ENCODE measurements at places on chromosomes 1 and 21.

DNA sequence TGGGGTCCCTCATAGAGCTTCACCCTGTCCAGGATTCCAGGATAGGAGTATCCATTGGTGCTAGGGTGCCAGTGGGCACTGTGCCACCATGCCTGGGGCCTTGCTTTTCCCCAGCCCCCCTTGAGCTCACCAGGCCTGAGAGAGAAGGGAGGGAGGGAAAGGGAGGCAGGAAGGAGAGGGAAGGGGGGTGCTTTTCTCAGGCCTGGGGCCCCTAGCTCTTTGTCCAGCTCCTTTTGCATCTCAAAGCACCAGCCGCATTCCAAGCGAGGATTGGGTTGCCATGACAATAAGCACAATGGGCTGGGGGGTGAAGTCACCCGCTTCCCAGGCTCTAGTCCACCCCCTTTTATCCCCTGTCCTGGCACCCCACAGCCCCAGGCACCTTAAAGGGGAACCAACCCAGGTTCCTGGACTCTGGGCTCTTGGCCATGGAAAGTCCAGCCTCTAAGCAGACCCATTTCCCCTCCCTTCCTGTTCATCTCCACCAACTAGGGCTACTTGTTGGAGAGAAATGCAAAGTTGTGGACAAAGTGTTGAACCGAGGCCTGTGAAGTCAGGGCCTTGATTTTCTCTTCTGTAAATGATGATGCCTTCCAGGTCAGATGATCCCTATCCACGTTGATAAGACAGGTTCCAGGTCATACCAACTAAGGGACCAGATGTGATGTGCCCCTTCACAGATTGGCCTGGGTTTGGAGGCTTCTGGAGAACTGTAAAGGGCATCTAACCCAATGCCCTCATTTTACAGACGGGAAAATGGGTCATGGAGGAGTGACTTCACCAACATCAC lies 11.4 kb downstream of the THBS3 start:
- no peak for DNase-seq

DNA sequence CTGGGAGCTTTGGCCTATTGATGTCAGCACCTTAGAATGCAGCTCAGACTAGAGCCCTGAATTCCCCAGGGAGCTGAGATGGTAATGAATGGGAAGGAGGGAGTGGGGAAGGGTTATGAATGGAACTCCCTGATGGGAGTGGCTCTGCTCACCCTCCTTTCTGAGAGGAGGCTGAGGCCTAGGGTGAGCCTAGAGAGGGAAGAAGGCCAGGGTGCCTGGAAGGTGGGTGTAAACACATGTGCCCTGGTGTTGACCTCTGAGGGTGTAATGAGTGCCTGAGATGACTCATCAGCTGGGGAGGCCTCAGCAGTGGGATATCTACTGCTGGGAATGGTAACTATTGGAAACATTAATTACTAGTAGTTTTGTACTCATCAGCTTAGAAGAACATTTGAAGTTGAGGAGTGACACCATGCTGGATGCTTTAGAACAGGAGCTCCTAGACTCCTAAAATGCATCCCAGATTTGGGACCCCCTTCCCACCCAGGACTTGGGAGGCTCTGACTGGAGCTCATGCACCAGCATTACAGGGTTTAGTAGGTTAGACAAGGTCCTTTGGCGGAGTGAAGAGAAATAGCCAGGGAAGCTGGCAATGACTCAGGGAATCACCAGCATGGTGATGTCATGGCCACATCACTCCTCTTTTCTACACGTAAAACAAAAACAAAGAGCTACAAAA lies 16.0 kb upstream of the PIGV start:
- DNase-seq = no peak

GRCh38 chr1:86183810-86184209 lies 27.2 kb upstream of the COL24A1 start:
- DNase-seq = no peak

- no peak for DNase-seq
Measured at GRCh38 chr1:204366759-204367158, 7.0 kb upstream of the PLEKHA6 start.

GRCh38 chr21:38170283-38170682 lies 86.5 kb upstream of the KCNJ15 start:
- DNase-seq = no peak

- no peak for DNase-seq
Measured at GRCh38 chr1:62707744-62708120, 19.5 kb upstream of the DOCK7 start.

DNA sequence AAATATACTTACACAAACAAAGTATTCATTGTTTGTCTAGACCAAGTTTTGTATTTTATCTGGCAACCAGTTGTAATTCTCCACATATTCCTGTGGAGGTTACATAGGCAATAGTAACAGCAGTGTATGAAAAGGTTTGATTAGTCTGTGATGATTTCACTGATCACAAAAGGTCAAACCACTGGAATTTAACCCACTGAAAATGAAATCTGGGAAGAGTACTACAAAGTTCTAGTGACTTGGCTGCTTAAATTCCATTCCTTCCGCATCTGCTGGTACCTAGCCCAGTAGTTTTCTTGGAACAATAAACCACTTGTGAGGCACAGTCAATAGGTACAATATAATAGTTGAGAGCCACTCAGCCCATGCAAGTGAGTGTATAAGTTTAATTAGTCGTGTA lies 205.4 kb downstream of the NFIA start:
- DNase-seq = no peak

DNA sequence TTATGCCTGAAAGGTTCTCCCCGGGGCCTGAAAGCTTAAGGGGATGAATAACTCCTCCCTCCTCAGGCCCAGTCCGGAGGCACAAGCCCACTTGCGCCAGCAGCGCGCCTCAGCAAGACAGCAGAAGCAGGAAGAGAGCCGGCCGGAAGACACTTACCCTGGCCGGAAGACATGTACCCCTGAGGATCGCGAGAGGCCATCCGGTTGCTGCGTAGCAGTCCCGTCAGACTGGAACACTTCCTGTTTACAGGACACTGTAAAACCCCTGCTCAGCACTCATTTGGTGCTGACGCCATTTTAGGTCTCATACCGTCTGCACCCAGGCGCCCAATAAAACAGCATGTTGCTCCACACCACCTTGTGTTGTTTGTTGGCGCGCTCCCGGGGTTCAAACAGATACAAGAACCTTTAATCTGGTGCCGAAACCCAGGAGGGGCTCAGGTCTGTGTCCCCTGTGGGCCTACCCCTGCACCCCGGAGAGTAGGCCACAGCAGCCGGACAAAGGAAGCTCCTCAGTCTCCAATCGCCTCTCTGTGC lies 30.3 kb downstream of the VN1R5 start:
- DNase-seq = no peak

GRCh38 chr1:60483509-60483908 lies 409.9 kb upstream of the C1orf87 start:
- DNase-seq = no peak

GRCh38 chr1:100706856-100707255 lies 12.7 kb upstream of the VCAM1 start:
- no peak for DNase-seq

DNA sequence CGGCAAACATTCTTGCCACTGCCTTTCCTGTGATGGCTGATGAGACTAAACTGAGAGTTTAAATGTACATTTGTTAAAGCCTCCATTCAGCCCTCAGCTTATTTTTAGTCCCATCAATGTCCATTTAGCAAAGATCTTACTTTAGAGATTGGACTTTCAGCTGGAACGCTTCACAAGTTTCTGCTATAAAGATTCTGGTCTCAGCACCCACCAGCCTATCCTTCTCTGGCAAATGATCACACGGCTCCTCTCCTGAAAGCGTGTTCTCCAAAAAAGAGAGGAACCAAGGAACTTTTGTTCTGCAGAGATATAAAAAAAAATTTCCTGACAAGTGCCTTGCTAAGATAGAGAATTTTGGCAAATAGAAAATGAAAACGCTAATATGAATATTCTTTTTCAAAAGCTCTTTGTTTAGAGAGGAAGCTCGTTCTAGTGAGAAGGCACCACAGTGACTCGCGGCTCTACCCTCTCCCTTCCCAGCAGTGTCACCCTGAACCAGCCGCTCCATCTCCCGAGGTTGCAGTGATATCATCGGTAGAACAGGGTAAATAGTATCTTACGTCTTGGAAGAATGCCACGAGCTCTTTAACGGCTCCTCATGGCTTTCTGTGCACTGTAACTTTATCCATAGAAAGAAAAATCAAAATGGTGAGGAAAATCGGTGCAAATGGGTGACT lies 200.2 kb downstream of the APP start:
- DNase-seq = no peak

GRCh38 chr1:234206651-234207284 lies 166.5 kb upstream of the COA6 start:
- DNase-seq = no peak

GRCh38 chr1:148308832-148309458 lies 156.9 kb upstream of the NBPF11 start:
- no peak for DNase-seq

- no peak for DNase-seq
Measured at GRCh38 chr21:41504030-41504429, 3.9 kb downstream of the TMPRSS2 start.

GRCh38 chr1:28507247-28507645 lies 1.4 kb downstream of the RCC1 start:
- no peak for DNase-seq

DNA sequence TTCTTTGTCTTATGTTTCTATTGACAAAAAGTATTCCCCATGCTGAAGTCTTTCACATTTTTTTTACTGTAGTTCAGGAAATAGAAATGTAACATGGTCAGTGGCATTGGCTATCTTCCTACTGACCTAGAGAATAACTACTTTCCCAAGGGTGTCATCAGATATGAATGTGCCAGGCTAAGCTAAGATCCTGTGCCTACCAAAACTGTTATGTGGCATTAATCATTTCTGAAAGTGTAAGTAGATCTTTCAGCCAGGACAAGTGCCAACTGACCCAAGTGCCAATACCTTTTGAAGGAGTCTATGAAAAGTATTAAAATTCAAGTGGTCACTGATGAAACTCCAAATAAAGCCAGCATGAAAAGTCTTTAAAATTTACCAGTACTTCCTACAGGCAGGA lies 165.3 kb downstream of the TNFSF18 start:
- no peak for DNase-seq

DNA sequence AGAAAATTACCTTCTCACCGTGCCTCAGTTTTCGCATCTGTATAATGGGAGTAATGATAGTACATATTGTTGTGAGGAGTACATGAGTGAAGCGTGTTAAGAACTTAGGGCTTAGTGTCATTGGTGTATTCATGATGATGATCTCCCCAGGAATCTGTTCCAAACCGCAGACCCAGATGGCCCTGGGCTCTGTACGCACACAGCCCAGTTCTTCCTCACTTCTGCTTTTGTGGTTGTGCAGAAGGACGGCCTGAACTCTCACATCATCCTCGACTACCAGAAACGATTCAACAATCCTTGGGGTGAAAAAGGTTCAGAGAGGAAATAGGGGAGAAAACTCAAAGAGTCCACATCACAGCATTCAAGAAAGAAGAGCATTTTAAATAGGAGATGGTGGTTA lies 323.0 kb downstream of the CAMTA1 start:
- no peak for DNase-seq

- no peak for DNase-seq
Measured at GRCh38 chr1:153698923-153699714, 20.6 kb downstream of the NPR1 start.

DNA sequence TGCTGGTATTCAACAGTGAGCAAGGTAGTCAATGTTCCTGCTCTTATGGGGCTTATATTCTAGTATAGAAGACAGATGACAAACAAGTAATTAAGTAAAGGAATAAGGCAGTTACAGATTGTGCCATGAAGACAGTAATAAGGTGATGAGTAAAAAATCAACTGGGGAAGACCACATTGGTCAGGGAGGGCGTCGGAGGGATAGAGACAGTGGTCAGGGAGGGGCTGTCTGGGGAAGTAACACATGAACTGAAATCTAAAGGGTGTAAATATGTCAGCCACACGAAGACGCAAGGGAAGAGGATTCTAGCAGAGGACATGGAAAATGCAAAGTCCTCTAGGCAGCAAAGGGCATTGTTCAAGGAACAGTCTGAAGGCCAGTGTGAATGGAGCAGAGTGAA lies 10.1 kb downstream of the IL12RB2 start:
- no peak for DNase-seq

DNA sequence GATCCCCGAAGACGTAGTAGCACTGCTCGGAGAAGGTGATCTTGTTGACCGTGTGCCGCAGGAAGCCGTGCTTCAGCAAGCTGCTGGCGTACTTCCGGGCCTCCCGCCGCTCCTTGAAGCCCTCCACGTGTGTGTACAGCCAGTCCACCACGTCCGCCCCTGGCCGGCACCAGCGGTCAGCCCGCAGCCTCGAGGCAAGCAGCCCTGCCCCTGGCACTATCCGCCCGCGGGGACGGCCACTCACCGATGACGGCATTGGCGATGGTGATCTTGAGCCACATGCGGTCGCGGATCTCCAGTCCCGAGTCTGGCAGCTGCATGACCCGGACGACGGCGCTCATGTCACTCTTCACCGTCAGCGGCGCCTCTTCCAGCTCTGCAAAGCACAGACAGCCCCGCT lies 7.2 kb downstream of the TAS1R3 start:
- no peak for DNase-seq

DNA sequence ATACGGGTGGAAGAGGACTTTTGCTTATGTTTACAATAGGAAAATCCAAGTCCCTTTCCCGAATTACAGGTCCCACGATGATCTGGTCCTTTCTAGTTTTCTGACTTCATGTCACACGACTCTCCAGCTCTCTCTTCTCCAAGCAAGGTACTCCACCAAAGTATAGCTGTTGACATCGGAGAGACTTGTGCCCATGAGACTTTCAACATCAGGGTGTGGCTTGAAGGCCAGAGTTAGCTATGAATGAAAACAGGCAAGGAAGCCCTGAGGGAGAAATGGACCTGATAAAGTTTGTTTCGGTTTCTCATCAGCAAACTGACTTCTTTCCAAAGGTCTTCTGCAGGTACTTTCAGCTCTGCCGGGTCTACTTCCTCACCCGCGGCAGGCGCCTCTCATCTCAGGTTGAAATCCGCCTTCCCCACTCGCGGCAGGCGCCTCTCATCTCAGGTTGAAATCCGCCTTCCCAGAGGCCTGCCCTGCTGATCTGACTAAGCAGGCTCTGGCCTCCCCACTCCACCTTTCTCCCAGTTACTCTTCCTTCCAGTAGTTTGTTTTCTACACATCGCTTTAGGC lies 2.1 kb upstream of the PER3 start:
- no peak for DNase-seq

- no peak for DNase-seq
Measured at GRCh38 chr1:6134206-6134605, 45.9 kb downstream of the CHD5 start.

DNA sequence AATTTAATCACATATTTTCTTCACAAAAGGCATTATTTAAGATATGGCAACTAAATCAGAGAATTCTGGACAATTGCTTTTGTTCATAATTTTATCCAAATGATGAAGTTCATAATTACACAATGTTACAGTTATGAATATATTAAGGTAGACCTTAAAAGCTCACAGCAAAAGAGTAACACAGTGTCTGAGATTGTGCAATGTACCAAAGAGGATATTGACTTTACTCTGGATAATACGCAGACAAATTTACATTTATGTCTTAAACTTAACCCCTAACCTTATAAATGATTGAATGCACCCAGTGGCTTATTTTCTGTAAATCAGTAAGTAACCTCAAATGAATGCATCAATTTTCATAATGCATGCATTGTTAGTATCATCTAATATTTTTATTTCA lies 216.2 kb upstream of the SAMSN1 start:
- no peak for DNase-seq

Measured in stimulated activated CD8-positive, alpha-beta memory T cell treated with anti-CD3 and anti-CD28 coated beads, Interleukin-2, amount 100 ng/mL, for 1 hour (primary cell).